ENCODE measurements at places on chromosomes 7 and 10.

DNA sequence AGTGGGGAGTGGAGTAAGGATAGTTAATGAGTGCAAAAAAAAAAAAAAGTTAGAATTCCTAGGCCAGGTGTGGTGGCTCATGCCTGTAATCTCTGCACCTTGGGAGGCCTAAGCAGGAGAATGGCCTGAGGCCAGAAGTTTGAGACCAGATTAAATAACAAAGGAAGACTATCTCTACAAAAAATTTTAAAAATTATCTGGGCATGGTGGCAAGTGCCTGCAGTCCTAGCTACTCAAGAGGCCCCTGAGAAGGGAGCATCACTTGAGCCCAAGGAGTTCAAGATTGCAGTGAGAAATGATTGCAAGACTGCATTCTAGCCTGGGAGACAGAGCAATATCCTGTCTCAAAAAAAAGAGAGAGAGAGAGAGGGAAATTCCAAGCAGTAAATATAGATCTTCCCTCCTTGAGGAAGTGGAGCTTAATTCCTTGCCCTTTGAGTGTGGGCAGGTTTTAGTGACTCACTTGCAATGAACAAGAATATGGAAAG is 19.5 kb upstream of the CSTF2T start:
- peak; percentile 92 for DNase-seq

DNA sequence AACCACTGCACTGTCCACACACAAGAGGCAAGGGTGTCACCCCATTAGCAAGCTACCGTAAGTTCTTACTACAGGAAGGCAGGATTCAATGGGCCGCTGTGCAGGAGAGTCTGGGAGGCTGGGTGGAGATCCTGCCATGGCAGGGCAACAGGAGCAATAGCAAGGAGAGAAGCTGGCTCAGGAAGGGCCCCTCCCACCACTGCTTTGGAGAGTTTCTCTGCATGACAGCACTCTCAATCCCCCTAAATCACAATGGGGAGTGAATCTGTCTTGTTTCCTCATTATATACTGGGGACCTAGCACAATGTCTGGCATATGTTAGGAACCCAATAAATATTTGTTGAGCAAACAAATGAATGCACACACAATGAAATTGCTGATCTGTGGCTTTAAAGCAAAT is 83.2 kb upstream of the SFMBT2 start:
- DNase-seq = no peak

- DNase-seq = no peak
Measured at GRCh38 chr10:61792921-61793320, 108.6 kb upstream of the ARID5B start.

DNA sequence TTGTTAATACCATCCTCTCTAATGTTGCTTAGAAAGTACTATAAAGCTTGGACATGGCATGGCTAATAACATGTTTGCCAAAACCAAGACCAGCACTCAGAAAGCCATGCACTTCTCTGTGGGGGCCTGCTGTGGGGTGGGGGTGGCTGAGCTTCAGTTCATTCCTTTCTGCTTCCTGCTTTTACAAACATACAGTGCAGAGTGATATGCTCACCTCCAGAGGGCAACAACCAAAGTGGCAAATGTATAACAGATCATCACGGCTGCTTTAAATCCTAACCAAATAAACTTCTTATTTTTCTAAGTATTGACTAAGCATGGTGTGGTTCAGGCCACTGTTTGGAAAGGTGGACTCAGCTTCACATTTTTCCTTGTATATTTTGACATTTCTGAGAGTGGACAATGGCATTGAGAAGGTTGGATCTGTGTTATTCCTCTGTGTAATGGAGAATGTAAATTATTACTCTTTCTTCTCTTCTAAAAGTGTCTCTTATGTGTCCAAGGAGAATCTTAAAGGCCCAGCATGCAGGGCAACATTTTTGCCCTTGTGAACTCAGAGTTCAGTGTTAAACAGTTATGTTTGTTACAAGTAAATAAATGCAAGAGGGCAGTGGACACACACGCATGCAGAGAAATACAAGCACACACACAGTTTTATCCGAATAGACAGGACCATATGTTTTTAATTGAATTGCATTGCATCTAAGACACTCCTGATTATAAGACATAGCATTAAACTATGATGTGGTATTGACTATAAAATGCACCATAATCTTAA is 186.1 kb downstream of the HERPUD2 start:
- DNase-seq = no peak

DNA sequence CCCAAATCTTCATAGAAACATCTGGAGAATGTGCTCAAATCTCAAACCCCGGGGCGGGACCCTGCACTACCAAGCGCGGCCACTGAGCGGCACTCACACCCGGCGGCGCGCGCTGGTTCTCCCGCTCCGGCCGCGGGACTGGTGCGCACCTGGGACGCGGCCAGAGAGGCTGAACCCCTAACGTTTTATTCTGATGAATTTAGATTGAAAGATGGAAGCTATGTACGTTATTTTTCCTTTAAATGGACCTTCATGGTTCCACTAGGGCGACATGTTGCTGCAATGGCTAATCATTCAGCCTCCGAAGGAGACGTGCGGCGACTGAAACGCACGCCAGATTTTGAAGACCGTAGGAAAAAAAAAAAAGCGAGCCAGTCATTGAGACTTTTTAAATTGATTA is 107.0 kb upstream of the INSIG1 start:
- DNase-seq = no peak

DNA sequence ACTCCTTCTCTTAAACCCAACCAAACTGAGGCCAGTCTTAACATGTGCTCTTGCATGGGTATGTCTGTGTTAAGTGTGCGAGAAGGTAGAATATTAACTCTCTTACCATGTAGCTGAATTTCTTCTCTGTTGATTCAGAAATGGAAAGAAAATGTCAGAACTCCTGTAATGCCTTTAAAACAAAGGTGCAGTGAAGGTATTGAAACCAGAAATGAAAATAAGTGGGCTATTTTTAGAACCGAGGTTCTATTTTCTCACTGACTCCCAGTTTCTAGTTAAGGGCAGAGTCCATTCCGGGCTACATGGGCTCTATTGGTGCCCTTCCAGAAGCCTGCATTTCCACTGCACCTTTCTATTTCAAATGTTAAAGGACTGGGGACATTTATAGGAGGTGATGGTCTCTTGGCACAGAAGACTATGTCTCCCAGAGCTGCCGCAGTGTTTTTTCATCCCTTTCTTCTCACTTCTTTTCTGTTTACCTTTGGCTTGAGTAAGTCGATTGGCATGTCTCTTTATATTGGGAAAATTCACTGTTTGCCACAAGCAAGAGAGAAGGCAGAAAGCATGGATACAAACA is 174.9 kb downstream of the LRMDA start:
- no peak for DNase-seq

DNA sequence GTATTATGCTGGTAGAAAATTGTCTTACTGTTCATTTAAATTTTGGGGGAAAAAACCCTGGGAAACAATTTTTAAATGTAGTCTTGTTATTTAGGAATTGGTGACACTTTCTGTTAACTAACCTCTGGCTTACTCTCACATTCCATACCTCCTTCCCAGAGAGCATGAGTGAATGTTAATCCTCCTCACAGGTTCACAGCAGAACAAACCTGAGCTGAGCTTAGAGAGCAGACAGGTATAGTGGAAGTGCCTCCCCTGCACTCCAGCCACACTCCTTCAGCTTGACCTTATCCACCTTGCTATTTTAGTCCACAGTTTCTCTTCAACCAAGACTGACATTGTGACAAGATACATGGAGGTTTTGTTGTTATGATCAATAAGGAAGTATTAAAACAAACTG is 235.9 kb downstream of the FOXP2 start:
- no peak for DNase-seq

DNA sequence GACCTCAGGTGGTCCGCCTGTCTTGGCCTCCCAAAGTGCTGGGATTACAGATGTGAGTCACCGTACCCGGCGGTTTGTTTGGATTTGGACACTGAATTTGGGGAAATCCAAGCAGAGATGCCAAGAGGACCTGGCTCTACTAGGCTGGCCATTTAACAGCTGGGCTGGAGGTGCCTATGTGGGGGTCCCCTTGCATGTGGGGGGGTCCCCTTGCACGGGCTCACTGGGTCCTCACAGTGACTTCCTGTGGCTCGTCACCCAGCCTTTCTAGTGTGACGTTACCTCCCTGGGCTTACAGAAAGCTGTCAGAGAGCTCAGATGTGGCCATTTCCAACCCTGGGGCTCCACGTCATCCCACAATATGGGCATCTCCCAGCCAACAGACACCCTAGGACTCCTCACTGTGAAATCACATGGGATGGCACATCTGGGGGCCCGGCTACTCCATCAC is 49.3 kb upstream of the GNA12 start:
- DNase-seq = no peak

DNA sequence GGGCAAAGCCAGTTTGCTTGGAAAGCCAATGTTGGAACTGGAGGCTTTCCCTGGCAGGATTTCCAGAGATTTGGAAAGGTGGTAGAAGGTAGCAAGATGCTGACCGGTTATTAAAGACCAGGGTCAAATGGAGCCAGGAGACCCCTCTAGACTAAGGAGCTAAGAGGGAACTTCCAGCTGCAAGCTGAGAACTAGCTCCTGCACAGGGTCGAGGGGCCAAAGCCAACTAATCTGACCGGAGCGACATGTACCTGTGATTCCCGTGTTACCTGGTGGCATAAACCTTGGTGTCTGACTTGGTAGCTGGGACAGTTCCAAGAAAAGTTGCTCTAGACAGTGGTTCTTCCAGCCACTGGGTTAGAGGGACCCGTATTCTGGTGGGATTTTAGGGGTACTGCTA is 41.8 kb downstream of the SPDYE5 start:
- no peak for DNase-seq

DNA sequence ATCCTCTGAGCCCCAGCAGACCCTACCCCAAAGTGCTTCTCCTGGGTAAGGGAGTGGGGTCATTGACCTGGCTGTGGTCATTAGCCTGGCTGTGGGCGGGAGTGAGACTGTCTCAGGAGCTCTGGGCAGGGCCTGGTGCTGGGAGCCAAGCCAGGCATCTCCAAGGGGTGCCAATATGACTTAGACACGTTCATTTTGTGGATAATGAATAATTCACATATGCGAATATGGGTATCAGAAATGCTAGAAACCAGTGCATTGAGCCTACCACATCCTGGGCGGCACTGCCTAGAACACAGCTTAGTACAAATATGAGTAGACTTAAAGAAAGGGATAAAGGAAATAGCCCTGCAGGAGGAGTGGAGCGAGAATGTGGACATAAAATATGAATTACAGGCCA is 14.4 kb upstream of the SRRM3 start:
- DNase-seq = no peak

DNA sequence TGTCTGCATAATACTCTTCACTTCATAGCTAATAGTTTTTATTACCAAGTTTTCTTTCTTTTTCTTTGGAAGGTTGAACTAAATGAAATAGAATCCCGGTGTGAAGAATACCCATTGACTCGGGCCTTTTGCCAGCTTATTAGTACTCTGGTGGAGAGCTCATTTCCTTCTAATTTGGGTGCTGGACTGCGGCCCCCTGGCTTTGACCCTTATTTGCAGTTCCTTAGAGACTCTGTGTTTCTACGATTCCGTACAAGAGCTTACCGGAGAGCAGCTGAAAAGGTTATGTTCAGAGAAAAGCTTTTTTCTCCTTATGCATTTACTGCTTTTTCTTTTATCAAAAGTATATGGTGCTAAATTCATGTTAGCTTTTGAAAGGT is 40.2 kb downstream of the NUP205 start:
- DNase-seq = no peak

DNA sequence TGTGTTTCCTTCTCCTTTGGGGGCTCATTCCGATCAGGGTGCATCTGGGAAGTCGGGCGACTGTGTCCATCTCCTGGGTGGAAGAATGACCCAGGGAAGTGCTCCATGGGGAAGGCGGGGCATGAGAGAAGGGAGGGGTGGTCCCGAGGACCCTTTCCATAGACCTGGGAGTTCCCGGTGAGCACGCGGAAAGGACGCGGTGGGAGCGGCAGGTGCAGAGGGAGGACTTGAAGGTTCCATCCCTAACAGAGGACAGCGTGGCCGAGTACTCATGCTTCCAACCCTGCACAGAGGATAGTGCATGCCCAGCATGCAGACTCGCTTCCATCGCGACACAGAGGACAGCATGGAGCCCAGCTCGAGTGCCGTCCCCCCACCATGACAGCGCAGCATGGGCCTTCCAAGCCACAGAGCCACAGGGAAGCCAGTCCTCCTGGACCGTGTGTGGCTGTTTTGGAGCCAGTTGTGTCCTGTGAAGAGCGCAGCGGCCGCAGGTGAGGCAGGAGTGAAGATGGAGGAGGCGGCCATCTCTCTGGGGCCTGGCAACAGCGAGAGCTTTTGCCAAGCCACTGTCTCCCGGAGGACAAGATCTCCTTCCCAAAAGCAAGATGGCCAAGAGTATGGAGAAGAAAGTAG is 281.4 kb downstream of the DNAJB6 start:
- no peak for DNase-seq

- DNase-seq = no peak
Measured at GRCh38 chr7:54897891-54898290, 120.9 kb upstream of the EGFR start.

GRCh38 chr7:13743226-13743625 is 246.2 kb downstream of the ETV1 start:
- DNase-seq = peak; percentile 33

- no peak for DNase-seq
Measured at GRCh38 chr7:157193274-157193673, 54.5 kb downstream of the UBE3C start.

- no peak for DNase-seq
Measured at GRCh38 chr10:112338957-112339356, 35.0 kb upstream of the ACSL5 start.

GRCh38 chr10:101880232-101880573 is 36.6 kb upstream of the KCNIP2 start:
- DNase-seq = no peak

GRCh38 chr7:4058158-4058557 is 623.9 kb upstream of the FOXK1 start:
- DNase-seq = peak; percentile 6

- DNase-seq = no peak
Measured at GRCh38 chr7:94392393-94392786, 2.3 kb upstream of the COL1A2 start.

- peak; percentile 16 for DNase-seq
Measured at GRCh38 chr10:76195654-76196390, 764.4 kb downstream of the LRMDA start.

DNA sequence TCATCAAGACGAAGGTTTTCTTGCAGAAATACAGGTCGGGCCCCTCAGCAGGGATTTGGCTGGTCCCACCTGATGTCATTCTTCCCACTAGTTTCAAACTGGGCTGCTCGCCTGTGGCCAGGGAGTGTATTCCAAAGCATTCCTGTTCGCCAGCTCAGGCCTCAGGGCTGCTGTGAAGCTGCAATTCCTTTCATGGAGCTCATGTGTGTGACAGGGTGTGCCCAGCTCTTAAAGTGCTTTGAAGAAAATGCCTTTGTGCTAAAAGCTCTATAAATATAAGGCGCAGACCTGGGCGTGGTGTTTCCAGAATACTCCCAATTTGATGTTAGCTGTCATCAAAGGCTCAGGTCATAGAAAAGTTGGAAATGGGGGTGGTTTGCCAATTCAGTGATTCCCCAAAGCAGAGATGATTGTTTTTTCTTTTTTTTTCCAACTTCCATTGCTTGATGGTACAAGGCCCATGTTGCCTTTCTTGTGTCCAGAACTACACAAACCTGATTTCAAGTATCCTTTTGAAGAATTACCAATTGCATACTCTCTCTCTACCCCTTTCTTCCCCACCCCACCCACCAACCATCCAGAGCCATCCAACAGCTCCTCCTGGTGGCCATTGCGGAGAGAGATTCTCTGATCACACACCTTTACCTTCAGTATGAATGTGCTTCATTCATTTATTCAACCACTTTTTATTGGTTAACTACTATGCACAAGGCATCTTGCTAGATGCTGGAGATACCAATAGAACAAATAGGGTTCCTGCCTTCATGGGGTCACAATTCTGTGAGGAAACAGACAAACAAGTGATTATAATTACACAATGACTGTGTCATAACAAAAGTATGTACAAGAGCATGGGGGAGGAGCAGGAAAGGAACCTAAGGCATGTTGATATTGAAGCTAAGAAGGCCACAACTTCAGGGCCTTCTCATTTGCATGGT is 297.3 kb upstream of the LYZL1 start:
- peak; percentile 78 for DNase-seq

Measured in IMR-90 (cell line).